Chondrocyte (in vitro differentiated cells): ENCODE measurements at places on chromosomes 6 and 20. TPM values are rescaled to one million over a fixed set of nuclear protein-coding genes. Genes with fewer than 3 reads are reported as not detected.

Gene SYNGAP1
- 24.2 to 32.6 TPM (median 24.7 TPM) in 3 replicates for total RNA-seq

Gene TREM1
- total RNA-seq: 0.25 TPM in 1 of 3 replicates, not detected in the others

DNA sequence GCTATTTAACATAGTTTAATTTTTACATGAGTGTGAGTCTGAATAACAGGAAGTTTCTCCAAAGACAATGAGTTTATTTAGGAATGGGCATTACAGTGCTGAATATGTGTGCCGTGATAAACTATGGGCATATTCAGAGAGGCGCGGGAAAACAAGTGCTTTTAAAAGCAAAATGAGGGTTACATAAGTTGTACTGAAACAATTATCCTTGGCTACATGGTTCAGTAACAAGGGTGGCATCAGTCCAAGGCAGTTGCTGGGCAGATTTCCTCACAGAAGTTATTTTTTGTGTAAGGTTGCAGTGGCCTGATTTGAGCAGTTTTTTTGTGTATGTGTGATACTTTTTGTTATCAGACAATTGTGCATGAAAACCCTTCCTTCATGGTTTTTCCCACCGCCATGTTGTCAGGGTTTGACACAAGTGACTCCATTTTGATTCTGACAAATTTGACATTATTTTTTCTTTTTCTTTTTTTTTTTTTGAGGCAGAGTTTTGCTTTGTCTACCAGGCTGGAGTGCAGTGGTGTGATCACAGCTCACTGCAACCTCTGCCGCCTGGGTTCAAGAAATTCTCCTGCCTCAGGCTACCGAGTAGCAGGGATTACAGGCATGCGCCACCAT, 22.3 kb upstream of the PXDC1 start:
- DNase-seq: no peak

DNA sequence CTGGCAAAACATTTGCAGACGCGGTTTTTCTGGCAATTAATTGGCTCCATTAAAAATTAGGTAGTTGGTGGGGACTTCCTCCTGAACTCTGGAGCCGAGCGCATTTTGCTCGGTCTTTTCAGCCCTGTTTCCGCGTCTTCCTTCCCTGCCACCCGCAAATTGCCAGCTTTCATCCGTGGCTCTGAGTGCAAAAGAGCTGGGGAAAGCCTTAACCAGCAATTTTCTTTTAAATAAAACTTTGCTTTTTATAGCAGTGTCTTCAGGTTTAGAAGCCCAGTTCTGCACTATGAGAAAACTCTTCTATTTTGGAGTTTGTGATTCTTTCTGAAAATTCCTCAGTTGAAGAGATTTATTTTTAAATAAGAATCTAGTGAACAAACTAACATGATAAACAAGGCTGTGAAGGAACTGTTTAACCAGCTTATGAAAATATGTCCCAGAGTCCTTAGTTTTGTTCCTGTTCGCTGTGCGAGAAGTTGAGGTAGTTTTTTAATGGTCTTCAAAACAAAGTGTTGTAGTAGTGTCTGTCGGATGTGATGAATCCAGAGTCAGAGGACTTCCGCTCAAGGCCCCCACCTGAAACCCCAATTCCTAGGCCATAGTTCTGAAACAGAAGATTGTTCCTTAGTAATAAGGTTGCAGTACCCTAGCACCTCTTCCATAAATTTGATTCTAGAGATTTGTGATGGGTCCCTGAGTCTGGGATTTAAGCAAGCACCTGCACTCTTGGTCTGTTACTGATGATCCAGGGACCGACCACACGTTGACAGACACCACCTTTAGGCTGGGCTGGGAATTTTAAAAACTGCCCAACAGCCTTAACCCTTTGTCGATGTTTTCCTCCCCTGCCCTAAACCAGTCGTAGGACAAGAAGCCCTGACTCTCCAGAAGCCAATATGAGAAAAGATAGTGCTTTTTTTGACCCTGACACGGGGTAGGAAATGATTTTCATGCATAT, 950 bp downstream of the KCTD20 start:
- no peak for DNase-seq

Gene AIF1
- not detected in 3 replicates for total RNA-seq

Gene ZNF341
- total RNA-seq: 2.7 to 3.1 TPM (median 2.8 TPM) in 3 replicates

DNA sequence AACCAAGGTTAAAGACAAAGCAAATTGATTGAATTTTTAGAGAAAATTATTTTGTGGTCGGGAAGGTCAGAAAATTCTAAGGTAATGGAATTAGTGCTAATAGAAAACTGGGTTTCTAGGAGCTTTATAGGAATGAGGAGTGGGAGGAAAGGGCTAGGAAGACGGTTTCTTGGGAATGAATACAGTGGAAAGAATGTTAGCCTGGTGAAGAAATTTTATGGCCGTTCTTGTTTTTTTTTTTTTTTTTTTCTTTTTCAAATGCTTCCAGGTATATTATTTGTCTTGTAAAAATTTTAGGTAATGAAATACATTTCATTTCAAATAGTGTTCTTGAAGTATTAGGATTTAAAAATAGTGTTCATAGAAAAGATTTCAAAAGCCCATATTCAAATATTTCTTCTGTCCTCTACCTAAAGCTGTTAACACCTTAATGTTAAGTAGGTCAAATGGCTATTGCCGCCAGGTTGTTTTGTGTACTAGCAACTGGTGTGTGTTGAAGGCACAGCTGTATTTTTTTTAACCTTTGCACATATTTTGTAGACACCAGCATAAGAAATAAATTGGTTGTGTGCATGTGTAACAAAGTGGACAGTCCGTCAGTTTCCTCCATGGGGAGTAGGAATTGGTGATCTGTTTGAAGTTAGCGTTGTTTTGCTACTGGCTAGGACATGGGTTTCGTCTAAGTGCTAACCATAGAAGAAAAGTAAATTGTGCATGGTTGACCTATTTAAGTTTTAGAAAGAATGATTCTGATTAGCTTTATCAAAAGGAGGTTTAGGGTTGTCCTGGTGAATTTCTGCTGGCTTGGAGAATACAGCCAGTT, 32.3 kb downstream of the AFDN start:
- DNase-seq: no peak

DNA sequence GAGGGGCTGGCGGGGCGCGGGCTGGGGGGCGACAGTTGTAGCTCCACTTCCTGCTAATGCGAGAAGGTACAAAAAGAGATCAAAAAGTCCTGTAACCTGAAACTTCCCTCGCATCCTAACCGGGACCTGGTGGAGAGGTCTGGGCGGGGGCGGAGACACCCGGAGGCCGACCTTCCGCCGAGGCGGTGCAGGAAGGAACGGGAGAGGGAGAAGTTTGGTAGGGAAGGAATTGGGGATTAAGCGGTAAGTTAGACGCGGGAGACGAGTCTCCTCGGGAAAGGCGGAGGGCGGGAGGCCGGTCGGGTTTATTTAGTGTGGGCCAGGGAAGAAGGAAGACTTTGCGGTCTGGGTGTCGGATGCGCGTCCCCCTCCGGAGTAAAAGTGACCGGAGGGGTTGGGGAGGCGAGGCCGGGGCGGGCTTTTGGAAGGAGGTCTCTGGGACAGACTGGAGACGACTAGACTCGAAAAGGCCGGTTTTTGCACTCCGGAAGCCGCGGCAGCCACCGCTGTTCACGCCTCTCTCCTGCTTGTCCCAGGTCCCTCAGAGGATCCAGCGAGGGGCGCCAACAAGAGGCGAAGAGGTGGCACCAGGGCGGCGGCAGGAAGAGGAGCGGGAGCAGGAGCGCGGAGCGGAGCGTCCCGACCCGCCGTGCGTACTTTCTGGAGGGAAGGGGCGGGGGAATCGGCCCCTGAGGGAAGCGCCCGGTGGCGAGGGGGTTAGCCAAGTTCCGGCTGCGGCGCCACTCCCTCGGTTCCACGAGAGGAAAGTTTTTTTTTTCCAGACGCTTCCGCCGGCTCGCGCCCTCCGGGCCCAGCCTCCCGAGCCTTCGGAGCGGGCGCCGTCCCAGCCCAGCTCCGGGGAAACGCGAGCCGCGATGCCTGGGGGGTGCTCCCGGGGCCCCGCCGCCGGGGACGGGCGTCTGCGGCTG, 734 bp downstream of the TPBG start:
- peak; percentile 86 for DNase-seq

- no peak for DNase-seq
Observed at GRCh38 chr6:53361549-53362031, 12.8 kb upstream of the ELOVL5 start.

DNA sequence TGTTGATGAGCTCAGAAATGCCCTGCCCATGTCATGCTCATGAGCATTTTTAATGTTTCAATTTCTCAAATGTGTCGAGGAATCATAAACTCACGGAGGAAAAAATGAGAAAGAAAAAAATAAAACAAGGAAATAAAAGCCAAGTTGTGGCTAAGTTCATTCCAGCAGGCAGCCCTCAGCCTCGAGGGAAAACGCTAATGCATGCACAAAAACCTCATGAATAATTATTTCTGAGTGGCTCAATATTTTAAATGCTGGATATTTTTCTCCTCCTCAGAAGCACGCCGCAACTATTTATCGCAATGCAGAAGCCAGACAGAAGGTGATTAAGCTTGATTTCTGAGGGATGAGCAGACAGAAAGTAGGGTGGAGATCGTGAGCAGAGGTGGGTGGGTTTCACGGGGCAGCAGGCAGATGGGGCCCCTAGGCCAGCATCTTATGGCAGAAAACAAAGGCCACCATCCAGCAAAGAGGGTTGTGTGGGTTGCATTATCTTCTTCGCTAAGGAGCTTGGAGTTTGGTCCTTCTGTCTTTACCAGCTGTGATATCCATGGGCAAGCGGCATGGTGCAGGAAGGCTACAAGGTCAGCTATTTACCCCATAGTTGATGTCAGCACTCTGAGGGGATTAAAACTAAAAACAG, 151.5 kb upstream of the LRFN2 start:
- no peak for DNase-seq

GRCh38 chr6:25477006-25477590, 174.9 kb upstream of the SCGN start:
- no peak for DNase-seq

GRCh38 chr6:16434885-16435284, 196.5 kb downstream of the GMPR start:
- DNase-seq: no peak

DNA sequence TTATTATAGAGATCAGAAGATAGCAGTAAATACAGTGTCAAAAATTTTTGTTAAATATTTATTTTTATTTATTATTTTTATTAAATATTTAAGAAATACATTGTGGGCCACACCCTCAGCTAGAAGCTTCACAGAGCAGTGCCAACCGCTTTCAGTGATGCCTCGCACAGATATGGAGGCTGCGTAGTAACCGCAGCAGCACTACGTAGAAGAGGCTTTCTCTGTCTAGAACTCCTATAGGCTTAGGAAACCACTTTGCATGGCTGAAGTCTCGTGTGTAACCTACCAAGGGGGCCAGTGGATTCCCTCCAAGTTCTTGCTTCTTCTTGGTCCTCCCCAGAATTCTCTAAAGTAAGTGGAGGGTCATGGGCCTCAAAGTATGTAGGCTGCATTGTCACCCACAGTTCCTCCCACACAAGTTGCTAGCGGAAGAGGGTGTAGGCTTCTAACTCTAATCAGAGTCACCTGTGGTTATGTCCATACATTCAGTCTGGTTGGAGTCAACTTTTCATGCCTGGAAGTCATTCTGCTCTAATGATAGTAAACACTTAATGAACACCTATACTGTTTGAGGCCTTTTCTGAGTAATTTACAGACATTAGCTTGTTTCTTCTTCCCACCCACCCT, 285.6 kb downstream of the CDKAL1 start:
- no peak for DNase-seq

- peak; percentile 82 for DNase-seq
Observed at GRCh38 chr20:62065674-62066338, at the start of gene TAF4. Gene TAF4 (minus strand): TSS chr20:62065881. CDS start chr20:62065810, 71 bp downstream.

Gene CLDN20
- total RNA-seq: not detected in 3 replicates

Gene RAD21L1
- not detected in 3 replicates for total RNA-seq

Gene NAPB
- total RNA-seq: 7.5 to 10.6 TPM (median 8.1 TPM) in 3 replicates
